Islet precursor cell (in vitro differentiated cells): ENCODE measurements at places on chromosomes 2 and 18.

- DNase-seq, result no peak
These were observed 117.8 kb downstream of the ACKR3 start for GRCh38 chr2:236687296-236687965.

- no peak for DNase-seq
These were observed 74.9 kb upstream of the MYL1 start for GRCh38 chr2:210389856-210390255.

GRCh38 chr2:191538334-191538903 is 139.5 kb upstream of the NABP1 start:
- DNase-seq, result no peak

GRCh38 chr2:99634234-99634633 is 144.4 kb upstream of the REV1 start:
- DNase-seq, result no peak

- DNase-seq, result peak; percentile 44
These were observed 1.5 kb downstream of the SFXN5 start for GRCh38 chr2:73069855-73070642.

DNA sequence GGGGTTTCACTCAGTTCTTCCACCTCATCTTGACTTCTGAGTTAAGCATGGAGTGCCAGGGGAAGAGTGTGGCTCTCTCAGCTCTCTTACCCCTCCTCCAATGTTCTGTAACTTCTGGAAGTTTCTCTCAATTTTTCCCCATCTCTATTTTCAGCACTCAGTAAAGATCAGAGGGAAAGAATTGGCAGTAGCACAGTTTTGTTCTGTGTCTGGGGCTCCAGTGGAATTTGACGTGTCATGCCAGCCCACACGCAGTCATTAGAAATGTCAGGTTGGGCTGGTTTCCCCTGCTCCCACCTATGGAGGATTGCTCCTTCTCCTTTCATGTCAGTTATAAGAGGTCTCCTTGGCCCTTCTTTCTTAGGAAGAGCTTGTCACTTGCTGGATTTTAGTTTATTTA is 104.6 kb upstream of the COL3A1 start:
- DNase-seq, result peak; percentile 67

- DNase-seq, result no peak
These were observed 154.6 kb downstream of the DYM start for GRCh38 chr18:49305688-49306336.

DNA sequence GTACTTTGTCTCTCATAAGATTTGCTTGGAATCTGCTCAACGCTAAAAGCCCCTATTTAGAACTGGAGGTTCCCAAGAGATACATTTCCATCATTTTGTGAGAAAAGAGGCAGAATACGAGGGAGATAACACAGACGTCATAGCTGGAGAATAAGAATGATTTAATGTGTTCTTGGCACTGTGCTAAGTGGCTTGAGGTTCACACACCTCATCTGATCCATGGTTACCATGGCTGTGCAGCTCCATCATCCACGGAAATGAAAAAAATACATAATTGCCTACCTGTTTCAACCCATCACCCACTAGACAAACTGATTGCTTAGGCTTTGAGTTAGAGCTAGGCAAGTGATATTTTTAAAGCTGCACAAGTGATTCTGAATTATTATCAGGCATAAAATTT is 227.6 kb downstream of the SLC8A1 start:
- no peak for DNase-seq

- DNase-seq, result no peak
These were observed 50.5 kb upstream of the CHMP1B start for GRCh38 chr18:11800566-11801334.

DNA sequence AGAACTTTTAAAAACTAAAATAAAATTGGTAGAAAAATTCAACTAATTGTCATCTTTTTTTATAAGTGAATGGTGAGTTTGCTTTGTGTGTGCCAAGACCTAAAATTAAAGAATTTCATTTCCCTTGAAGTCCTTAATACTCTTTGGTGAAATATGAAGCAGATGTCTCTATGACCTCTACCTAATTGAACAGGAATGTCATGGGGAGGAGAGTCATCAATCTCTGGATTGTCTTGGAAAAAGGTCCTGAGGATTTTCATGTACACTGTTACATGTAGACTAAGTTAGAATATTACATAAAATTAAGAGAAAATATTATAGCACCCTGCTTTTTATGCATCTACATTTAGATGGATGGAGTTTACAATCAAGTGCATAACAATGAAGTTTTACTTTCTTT is 177.9 kb upstream of the LRP1B start:
- no peak for DNase-seq

- peak; percentile 86 for DNase-seq
These were observed at the start of gene CAPN13 for GRCh38 chr2:30807249-30807648. Gene CAPN13 (minus strand): TSS chr2:30807446. CDS start chr2:30787325, 20,121 bp downstream.

DNA sequence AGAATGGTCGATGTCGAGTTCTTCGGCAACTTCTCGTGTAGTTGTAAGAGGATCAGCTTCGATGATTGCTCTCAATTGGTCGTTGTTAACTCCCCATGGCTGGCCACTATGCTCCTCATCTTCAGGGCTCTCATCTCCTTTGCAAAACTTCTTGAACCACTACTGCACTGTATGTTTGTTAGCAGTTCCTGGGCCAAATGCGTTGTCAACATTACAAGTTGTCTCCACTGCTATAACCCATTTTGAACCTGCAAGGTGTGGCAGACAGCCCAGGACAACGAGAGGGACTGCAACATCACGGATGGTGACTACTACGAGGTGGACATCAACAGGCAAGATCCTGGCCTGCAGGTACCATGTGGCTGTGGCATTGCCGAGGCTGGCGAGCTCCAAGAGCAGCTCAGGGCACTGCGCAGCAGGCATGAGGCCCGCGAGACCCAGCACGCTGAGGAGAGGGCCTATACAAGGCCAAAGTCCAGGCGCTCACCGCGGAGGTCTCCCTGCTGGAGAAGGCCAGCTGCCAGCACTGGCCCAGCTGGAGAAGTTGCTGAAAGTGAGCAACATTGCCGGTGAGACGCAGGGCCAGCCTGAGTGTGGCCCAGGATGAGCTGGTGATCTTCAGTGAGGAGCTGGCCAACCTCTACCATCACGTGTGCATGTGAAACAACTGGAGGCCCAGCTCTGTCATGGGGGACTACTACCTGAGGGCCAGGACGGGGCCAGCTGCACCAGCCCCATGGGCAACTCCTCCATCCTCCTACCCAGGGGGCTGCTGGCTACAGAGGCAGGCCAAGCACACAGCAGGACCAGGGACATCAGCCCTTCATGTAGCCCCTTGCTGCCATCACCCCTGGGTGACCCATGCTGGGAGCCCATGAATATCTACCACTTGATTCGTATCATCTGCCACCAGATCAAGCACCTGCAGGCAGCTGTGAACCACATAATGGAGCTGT is 20.2 kb downstream of the CLK1 start:
- DNase-seq, result peak; percentile 49

- no peak for DNase-seq
These were observed 30.3 kb downstream of the ICA1L start for GRCh38 chr2:202841090-202841867.

GRCh38 chr2:46801731-46802664 is 113.6 kb downstream of the MCFD2 start:
- DNase-seq, result no peak

GRCh38 chr2:62216113-62216512 is 20.2 kb downstream of the B3GNT2 start:
- DNase-seq, result no peak

DNA sequence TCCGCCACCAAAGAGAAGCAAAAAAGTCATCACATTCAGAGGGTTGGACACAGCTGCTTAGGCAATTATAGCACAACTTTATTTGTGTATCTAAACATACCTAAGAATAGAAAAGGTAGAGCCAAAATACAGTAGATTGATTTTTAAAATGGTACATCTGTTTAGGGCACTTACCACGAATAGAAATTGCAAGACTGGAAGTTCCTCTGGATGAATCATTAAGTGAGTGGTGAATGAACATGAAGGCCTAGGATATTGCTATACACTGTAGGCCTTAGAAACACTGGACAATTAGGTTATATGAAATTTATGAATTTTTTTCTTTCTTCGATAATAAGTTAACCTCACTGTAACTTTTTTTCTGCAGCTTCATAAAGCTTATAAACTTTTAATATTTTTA is 687.0 kb downstream of the BCL11A start:
- no peak for DNase-seq

DNA sequence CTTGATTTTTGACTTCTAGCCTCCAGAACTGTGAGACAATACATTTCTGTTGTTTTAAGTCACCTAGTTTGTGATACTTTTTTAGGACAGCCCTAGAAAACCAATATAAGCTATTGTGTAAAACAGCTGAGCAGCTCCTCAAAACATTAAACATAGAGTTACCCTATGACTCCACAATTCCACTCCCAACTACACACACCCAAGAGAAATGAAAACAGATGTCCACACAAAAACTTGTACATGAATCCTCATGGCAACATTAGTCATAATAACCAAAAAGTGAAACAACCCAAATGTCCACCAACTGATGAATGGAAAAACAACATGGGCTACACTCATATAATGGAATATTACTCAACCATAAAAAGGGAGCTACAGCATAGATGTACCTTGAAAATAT is 32.6 kb downstream of the TNS1 start:
- no peak for DNase-seq

DNA sequence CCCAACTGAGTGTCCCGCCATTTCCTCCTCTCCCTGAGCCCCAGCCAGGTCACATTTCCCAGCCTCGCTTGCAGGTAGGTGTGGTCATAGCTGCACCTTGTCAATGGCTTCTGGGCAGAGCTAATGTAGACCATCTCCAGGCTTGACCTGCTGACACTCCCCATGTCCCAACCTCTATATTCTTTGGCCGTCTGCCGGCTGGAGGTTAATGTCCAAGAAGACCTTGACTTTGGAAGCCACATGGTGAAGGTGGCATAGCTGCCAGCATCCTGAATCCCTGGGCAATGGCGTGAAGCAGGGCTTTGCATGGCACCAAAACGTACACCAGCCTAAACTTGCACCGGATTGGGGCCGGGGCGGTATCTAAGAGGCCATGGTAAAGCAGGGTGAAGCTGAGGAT is 88.3 kb downstream of the SPP2 start:
- no peak for DNase-seq

DNA sequence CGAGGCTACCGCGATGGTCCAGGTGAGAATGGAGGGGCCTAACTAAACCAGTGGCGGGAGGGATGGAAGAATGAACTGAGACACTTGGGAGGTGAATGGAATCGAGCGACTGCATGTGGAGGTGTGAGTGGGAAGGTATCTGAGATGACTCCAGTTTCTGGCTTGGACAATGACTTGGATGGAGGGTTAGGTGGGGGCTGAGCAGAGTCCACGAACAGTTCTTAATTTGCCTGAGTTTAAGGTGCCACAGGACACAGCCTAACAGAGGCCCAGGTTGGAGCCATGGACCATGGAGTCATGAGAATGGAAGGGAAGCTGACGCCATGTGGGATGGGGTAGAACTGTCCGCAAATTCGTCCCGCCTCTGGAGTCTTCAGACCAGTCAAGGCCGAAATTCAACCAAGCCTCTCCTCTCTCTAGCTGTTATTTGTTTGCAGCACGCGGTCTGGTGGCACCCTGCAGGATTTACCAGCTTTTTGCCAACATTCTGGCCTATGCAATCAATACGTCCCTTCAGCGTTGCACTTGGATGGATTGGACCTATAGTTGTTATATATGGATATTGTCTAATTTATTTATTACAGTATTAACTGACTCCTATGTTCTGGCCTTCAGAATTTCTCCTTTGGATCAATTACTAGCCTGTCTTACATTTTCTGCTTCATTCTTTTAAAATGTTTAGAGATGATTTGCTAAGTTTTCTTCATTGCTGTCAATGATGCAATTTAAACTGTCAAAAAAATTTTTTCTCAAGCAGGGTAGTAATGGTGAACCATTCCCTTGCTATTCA is 940 bp upstream of the BOLA3 start:
- no peak for DNase-seq

GRCh38 chr2:160402997-160403979 is 90.3 kb downstream of the RBMS1 start:
- no peak for DNase-seq

DNA sequence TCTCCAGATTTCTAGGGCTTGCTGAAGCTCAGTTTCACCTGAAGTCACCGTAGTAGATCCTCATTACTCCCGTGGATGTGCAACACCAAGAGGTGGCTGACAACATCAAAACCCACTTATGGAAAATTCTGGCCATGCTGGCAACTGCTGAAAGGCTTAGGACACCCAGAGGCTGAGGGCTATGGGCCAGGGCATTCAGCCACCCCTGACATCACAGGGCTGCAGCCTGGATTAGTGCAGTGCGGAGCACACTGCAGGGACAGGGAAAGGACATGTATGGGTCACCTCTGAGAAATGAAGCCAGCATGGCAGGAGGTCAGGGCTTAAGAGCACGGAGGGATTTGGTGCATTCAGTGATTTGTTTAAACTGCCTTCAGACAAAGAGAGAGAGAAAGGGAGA is 300.6 kb downstream of the TDRD15 start:
- no peak for DNase-seq

DNA sequence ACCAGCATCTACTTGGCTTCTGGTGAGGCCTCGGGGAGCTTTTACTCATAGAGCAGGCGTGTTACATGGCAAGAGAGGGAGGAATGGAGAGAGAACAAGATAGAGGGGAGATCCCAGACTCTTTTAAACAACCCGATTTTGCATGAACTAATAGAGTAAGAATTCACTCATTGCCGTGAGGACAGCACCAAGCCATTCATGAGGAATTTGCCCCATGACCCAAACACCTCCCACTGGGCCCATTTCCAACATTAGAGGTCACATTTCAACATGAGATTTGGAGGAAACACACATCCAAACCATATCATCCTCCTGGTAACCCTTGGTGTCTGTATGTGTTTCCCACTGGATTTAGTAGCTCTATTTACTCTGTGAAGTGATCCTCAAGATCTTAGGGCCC is 249.9 kb upstream of the SP5 start:
- DNase-seq, result no peak

DNA sequence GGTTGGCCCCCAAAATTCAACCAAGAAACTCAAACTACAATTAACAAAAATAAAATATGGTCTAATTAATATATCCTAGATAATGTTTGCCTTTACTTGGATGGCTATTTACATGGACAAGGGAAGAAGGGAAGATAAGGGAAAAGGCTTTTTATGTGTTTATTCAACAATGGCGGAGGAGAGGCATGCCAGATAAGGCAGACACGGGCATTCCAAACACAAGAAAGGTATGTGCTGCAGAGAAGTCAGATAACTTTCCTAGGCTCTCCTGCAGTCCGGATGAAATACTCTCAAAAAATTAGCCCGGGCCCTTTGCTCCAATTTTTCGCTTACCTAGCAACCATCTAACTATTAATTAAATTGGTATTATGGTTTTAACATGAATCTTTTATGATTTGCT is 5.1 kb upstream of the TTR start:
- no peak for DNase-seq

- DNase-seq, result peak; percentile 73
These were observed 217.1 kb downstream of the PTPRM start for GRCh38 chr18:7784171-7784570.

DNA sequence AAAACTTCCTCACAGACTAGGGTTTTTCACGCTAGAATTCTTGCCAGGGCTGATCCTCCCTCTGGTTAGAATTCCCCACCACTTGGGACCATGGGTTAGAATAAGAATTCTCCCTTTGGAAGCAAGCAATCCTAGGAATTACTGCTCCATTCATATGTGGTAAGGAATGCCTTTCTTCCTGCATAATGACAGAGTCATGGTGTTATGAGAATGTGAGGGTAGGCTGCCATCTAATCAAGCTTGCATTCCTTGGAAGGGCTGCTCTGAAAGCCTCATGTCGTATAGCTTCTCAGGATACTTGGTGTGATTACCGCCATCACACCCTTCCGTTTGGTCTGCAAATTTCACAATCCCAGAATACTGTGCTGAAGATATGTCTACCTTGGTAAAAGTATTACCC is 1282.4 kb upstream of the PIK3C3 start:
- peak; percentile 60 for DNase-seq

GRCh38 chr2:64837925-64838641 is 151.1 kb upstream of the SLC1A4 start:
- DNase-seq, result no peak
